ENCODE measurements at places on chromosomes 5 and 9. TPM values are rescaled to one million over a fixed set of nuclear protein-coding genes. Genes with fewer than 3 reads are reported as not detected.

Gene SLC6A7
- total RNA-seq: not detected

Gene BNC2
- 7.2 TPM for total RNA-seq

Gene FAM13B
- total RNA-seq: 12.2 TPM

Gene FOXD4L3
- total RNA-seq: not detected

Gene SLC6A3
- 0.53 TPM for total RNA-seq
